Immature natural killer cell (primary cell): ENCODE measurements at places on chromosomes 4 and X. TPM values are rescaled to one million over a fixed set of nuclear protein-coding genes. Genes with fewer than 3 reads are reported as not detected.

The XK gene
- polyA plus RNA-seq = 0.11 TPM

The HS3ST1 gene
- not detected for polyA plus RNA-seq

DNA sequence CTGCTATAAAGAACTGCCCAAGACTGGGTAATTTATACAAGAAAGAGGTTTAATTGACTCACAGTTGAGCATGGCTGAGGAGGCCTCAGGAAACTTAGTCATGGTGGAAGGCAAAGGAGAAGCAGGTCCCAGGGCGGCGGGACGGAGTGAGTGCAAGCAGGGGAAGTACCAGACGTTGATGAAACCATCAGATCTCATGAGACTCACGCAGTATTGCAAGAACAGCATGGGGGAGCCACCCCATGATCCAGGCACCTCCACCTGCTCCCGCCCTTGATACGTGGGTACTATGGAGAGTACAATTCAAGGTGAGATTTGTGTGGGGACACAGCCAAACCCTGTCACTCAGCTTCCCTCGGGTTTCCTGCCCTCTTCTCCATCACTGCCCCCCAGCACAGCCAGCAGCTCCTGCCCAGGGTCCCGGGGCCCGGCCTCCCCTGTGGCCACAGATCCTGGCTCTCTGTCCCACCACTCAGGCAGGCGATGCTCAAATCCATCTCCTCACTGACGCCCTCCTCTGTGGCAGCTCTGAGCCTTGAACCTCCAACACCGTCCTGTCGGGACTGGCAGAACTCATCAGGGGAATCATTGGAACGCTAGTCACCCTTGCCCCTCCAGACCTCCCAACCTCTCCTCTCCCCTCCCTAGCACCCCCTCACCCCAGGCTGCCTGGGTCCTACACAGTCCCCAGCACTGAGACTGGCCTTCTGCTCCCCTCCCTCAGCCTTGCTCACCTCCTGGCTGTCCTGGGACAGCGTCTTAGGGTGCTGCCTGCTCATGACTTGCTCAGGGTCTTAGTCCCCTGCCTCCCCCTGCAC, 37.6 kb downstream of the FGFRL1 start:
- H3K27ac ChIP-seq = no peak overlapping the region
- H3K4me1 ChIP-seq = no peaks in the 10 kb centered on the region
- no peak overlapping the region for H3K4me3 ChIP-seq

- no peaks in the 10 kb centered on the region for H3K4me1 ChIP-seq
- H3K27me3 ChIP-seq = peaks cover 4% of the 10 kb centered on the region
- H3K4me3 ChIP-seq = no peak overlapping the region
- no peak overlapping the region for H3K27ac ChIP-seq
- no peak for DNase-seq
These were observed 36.6 kb downstream of the ADRA2C start for GRCh38 chr4:3802571-3803474.

- no peaks in the 10 kb centered on the region for H3K36me3 ChIP-seq
- peaks cover 35% of the 10 kb centered on the region for H3K4me1 ChIP-seq
- H3K27ac ChIP-seq = no peak overlapping the region
- H3K27me3 ChIP-seq = no peaks in the 10 kb centered on the region
- no peak overlapping the region for H3K4me3 ChIP-seq
These were observed 4.3 kb upstream of the PLAC8 start for GRCh38 chr4:83118869-83119268.

GRCh38 chrX:129007631-129008030, 515.7 kb downstream of the SMARCA1 start:
- H3K4me3 ChIP-seq = no peak overlapping the region
- H3K4me1 ChIP-seq = no peaks in the 10 kb centered on the region
- no peak overlapping the region for H3K27ac ChIP-seq
- H3K36me3 ChIP-seq = no peaks in the 10 kb centered on the region

DNA sequence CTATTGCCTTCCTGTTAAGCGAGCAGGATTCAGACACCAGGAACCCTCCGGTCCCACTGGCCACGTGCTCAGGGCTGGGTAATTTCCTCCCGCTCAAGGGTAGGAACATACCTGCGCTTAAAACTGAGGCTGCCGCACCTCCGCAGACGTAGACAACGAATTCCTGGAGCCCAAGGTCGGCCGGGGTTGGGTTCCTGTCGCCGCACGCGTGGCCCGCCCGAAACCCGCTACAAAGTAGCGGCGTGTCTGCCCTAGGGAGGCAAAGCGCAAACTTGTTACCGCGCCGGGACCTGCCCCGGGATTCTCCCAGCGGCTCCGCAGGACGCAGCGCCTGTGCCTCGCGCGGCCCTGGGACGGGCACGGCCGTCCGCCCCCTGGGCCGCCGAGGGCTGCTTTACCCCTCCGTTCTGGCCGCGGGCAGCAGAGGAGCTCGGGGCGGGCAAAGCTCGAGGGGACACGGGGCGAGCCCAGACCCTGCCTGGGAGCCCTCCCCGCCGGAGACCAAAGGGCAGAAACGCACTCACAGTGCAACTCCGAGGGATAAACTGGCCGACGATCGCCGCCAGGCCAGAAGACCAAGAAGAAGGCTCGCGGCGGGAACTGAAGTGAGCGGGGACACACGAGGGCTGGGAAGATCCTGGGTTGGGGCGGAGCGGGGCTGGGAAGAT, at the start of gene ERVMER34-1:
Gene ERVMER34-1 (minus strand): TSS at position 607 of the 668 bp plus-strand sequence. CDS start 5,905 bp downstream, outside the sequence.
- DNase-seq = no peak
- H3K36me3 ChIP-seq = no peaks in the 10 kb centered on the region
- H3K4me3 ChIP-seq = peak within 1 kb of the TSS; percentile 42
- H3K27ac ChIP-seq = no peak within 1 kb of the TSS
- peaks cover 18% of the 10 kb centered on the region for H3K27me3 ChIP-seq
